Mucosa of descending colon (tissue), 3 donors: ENCODE measurements at places on chromosomes 11 and 22.

DNA sequence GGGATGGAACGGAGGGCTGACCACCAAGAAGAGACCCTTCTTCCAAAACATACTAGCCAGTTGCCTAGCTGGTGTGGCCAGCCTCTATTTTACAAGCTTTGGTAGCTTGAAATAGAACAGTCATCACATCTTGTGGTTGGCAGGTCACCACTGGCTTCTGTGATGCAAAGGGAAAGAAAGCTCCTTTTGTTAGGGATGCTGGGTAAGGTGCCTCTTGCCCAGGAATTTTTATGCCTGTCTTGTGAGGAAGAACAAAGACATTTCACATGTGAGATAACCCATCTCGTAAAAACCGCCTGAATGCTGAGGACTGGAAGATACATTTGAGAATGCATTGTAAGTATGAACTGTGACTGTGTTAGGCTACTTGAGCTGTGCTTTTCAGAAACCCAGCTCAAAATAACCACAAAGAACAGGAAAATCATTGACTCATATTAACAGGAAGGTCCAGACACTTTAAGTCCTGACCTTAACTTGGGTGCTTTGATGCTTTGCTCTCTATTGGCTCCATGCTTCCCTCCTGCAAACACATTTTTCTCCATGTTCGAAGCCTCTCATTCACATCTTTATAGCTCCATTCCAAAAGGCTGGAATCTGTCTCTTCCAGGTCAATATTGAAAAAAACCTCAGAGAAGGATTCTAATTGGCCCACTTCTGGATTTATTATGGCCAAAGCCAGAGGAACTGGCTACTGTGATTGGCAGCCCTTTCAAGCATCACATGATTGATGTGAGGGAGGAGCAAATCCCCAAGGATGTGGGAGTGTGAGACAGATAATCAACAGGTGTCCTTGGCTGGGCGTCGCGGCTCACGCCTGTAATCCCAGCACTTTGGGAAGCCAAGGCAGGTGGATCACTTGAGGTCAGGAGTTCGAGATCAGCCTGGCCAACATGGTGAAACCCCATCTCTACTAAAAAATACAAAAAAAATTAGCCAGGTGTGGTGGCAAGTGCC, 53.9 kb downstream of the MICAL2 start:
- DNase-seq: no peak

DNA sequence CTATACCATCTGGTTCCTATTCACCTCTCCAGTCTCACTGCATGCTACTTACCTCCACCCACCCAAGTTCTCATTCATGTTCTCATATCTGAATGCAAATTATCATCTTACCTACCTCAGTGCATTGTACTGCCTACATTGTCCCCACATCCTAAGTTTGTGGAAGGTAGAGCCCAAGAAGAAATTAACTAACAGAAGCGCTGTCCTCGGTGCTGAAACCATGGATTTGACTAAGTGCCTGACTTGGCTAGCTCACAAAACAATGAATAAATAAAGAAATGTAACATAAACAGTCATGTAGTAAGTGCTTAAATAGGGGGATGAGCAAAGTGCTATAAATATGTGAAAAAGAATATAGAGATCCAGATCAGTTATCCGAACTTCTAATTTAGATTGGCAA, 63.2 kb downstream of the GRIA4 start:
- no peak for DNase-seq

DNA sequence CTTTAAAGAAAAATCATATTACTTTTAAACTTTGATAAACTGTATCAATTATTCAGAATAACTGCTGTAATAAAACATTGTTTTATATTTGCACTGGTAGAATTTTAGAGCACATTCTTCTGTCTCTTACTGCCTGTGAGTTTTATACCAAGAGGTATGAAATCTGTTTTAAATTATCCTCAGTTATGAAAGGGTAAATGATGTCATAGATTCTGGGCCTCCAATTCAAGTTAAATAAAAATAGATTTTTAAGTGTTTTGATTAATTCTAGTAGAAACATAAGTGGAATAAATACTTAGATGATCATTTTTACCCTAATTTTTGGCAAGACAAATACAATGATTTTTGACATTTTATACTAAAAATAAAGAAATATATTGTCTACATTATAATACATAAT, 93.0 kb downstream of the GUCY1A2 start:
- no peak for DNase-seq

- no peak for DNase-seq
Measured at GRCh38 chr11:65373839-65374580, 8.4 kb downstream of the SLC25A45 start.
